Keratinocyte (primary cell): ENCODE measurements at places on chromosomes 2 and 18. TPM values are rescaled to one million over a fixed set of nuclear protein-coding genes. Genes with fewer than 3 reads are reported as not detected.

MYCN gene
- polyA plus RNA-seq = 0.18 TPM in 1 of 3 replicates, not detected in the others

FBXO36 gene
- polyA plus RNA-seq = 1.6 to 2.3 TPM (median 1.7 TPM) in 3 replicates

TCF23 gene
- not detected in 3 replicates for polyA plus RNA-seq

STRN gene
- polyA plus RNA-seq = 16.3 to 29.3 TPM (median 22.5 TPM) in 3 replicates

PFN4 gene
- 0.14 to 0.28 TPM (median 0.16 TPM) in 3 replicates for polyA plus RNA-seq

UGT1A8 gene
- 0.41 to 0.64 TPM (median 0.63 TPM) in 3 replicates for polyA plus RNA-seq

FIGN gene
- polyA plus RNA-seq = 1.9 to 2.9 TPM (median 2.0 TPM) in 3 replicates

KLHL14 gene
- polyA plus RNA-seq = not detected in 3 replicates

ANKRD53 gene
- polyA plus RNA-seq = 0.05 to 0.15 TPM in 2 of 3 replicates, not detected in the other
